ENCODE measurements at places on chromosomes 3 and 15.

DNA sequence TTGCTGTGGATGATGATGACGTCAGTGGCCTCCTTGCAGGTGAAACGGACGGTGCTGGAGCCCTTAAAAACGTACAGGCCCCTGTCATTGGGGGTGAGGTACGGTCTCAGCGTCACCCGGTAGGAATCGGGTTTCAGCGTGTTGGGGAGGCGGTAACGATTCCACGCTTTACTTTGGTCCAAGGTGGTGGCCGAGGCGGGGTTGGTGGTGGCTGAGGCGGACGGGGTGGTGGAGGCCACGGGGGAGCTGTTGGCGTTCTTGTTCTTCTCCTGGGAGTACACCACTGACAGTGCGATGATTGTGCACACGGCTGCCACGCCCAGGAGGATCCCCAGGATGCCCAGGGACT, 8.5 kb downstream of the ANPEP start:
- no peak for DNase-seq

GRCh38 chr3:52844290-52844975, 9.6 kb upstream of the MUSTN1 start:
- DNase-seq = no peak

DNA sequence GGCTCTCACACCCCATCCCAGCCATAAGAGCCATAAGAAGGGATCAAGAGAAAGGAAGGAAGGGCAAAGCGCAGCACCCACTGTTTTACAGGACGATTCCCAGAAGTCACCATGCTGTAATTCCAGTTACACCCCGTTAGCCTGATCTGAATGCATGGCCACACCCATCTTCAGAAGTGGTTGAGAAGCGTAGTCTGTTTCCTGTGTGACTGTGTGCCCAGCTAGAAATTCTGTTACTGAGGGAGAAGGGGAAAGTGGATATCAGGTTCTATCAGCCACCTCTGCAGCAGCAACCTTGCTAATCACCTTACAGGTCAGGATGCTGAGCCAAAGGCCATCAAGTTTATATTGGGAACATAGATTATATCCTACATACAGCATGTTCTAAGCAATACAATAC, 260.0 kb downstream of the ABHD5 start:
- no peak for DNase-seq

GRCh38 chr3:13268961-13269441, 151.1 kb downstream of the NUP210 start:
- DNase-seq = no peak

- no peak for DNase-seq
Observed at GRCh38 chr3:65531499-65531898, 507.2 kb downstream of the MAGI1 start.

Measured in activated naive CD8-positive, alpha-beta T cell treated with anti-CD3 and anti-CD28 coated beads for 36 hours (primary cell).